ENCODE measurements at places on chromosomes 1 and 21.

GRCh38 chr1:213385806-213386324 is 334.8 kb downstream of the RPS6KC1 start:
- no peak for DNase-seq

DNA sequence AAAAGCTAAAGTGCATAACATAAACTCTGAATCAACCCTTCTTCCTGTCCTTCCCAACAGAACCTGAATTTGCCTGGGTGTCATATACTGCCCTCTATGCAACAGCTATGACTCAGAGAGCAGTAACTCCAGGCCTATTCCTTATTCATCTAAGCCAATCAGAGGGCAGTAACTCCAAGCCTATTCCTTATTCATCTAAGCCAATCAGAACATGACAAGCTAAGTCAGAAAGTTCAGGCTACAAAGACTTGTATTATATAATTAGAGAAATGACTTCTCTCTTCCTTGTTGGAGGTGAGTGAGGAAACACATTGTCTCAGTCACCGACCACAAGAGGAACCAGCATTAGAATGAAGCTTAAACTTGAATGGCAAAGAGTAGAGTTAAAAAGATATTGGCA is 26.2 kb upstream of the TADA1 start:
- DNase-seq = no peak

GRCh38 chr1:38068980-38069340 is 22.4 kb upstream of the POU3F1 start:
- no peak for DNase-seq

DNA sequence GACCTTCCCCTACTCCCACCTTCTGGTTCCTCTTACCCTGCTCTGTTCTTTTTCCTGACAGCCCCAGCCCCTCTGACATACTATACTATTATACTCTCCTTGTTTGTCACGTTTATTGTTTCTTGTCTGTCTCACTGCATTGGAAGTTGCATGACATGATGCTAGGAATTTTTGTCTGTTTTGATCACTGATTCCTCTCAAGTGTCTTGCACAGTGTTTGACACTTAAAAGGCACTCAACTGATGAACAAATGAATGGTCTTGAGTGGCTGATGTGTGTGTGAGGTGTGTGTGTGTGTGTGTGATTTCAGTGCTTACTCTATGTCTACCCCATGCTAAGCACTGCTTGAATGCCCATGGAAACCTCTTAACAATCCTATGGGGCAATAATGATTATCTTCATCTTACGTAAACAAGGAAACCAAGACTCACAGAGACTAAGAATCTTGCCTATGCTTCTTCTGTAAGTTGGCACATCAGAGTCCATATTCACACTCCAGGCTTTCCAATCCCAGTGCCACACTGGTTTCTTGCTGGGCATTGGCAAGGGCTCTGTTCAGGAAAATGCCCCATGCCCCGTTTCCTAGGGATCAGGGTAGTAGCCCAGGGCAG is 59.7 kb downstream of the ATP1A1 start:
- no peak for DNase-seq

- no peak for DNase-seq
Measured at GRCh38 chr1:47460456-47460855, 22.6 kb downstream of the FOXD2 start.

GRCh38 chr1:155967341-155968050 is 10.9 kb downstream of the ARHGEF2 start:
- DNase-seq = no peak

- no peak for DNase-seq
Measured at GRCh38 chr1:201670517-201670916, 131.6 kb downstream of the NAV1 start.

GRCh38 chr1:232568906-232569553 is 60.9 kb downstream of the SIPA1L2 start:
- no peak for DNase-seq

DNA sequence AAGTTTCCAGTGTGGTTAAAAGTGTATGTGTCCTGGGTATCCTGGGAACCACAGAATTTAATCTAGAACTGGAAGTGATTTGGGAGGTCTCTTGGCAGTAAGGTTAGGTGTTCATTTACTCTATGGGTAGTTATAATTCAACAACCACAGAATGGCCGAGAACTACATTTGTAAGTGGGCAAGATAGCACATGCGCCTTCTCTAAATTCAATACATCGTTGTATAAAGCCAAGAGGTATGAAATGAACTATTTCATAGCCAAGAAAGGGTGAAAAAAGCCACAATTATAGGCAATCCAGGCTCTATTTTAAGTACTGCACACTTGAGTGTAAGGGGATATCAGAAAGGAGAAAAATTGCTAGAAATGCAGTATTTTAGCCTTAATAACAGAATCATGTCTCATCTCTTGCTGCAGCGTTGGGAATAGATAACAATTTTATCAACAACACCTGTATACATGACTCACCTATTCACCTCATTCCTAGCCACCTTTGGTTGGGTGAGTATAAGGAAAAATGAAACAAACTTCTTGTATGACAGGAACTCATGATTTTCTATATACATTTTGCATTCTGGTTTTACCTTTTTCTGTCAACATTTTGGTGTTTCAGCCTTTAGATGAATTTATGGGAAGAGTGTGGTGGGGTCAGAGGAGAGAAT is 4.5 kb downstream of the SDCCAG8 start:
- DNase-seq = no peak

DNA sequence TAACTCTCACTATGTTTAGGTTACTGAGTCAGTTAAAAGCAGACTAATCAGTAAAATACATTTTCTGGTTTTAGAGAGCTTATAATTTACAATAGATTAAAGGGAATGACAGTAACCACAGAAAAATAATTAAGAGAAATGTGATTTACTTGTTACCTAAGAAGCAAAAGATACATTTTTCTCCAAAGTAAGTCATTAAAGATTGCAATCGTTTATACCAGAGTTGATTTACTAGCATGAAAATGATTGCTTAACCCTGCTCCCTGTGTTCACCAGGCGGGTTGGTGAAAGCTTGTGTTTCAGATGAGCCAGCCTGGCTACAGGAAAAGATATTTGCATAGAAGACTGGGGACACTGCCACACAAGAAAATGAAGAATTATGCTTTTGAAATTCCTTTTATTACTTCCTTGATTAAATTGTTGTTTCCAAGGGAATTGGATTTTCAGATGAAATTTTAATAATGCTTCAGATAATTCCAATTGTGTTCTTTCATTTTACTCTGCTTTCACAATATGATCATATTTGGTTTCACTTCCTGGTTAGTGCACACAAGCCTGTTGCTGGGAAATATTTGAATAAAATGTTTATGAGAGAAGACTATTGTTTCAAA is 27.9 kb downstream of the LRRC8B start:
- DNase-seq = no peak

DNA sequence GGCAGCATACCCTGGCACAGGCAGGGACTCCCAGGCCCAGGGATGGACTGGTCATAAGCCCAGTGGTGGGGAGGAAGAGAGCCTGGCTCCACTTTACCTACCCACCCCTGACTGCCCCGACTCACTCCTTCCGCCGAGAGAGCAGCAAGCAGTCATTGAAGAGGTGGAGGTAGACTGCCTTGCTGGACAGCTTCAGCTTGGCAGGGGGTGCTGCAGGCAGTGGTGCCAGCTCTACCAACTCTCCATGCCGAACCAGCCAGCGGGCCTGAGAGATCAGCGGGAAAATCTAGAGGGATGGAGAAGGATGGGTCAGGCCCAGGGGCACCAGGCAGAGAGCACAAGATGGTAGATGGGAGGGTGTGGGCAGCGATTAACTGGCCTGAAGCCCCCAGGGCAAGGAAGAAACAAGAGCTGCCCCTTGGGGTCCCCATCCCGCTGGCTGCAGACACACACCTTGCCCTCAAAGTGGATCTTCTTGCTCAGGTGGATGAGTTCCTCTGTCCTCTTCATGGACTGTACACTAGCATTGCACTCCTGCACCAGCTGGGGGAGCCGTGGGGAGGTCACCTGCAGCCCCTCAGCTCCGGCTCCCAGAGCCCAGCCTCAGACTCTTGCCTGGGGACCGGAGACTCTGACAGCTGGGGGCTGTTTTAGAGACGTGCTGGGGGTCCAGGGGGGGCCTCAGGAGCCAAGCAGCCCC is 7.7 kb downstream of the ARHGEF19 start:
- DNase-seq = no peak

DNA sequence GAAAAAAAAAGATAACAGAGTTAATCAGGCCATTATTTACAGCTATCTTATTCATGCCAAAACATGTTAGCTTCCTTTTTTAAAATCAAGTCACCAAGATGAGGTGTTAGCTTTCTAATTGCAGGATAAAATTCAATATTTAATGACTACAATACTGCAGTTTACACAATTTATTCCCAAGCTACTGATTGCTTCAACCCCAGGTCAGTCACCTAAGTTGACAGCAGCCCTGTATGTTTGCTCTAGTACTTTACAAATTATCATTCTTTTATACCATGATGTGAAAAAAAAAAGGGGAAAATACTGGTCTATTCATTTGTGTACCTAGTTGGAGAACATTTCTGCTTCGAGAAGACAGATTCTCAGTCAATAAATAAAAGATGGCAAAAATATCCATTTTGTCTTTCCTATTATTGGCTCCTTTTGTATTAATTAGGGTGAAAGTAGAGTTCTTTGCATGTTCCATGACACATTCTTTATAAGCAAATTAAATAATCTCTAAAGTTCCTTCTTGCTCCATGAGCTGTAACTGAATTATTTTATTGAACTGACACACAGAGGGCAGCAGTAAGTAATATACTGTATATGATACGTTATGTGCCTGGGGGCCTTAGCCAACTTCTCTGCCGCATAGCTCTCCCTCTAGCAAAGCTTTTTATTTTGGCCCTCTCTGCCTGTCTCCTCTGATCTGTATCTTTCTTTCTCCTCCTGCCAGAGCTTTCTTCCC is 48.0 kb downstream of the DIPK1A start:
- DNase-seq = no peak

GRCh38 chr21:42830456-42831455 is 48.6 kb downstream of the WDR4 start:
- no peak for DNase-seq

DNA sequence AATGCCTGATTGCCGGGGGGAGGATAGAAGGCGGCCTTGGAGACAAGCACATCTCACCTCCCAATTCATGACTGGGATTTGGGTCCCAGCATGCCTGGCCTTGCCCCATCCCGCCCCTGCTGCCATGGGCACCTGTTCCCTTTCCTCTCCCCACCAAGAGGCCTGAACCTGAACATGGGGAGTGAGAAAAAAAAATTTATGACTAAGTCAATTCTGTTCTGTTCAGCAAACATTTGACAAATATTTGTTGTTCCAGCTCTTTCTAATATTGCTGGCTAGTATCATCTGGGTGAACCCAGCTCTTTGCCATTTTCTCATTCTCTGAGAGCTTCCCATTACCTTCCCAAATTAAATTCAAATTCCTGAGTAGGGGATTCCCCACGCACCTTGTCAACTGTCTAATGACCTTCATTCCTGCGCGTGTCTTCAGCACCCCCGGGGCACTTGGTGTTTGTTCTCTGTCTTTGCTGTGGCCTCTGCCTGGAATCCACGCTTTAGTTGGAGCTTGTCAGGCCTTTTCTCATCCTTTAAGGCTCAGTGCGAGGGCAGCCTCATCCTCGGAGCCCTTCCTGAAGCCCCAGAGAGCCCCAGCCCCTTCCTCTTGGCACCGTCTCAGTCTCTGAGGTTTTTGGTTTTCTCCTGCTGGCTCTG is 42.8 kb downstream of the ARHGEF10L start:
- no peak for DNase-seq

DNA sequence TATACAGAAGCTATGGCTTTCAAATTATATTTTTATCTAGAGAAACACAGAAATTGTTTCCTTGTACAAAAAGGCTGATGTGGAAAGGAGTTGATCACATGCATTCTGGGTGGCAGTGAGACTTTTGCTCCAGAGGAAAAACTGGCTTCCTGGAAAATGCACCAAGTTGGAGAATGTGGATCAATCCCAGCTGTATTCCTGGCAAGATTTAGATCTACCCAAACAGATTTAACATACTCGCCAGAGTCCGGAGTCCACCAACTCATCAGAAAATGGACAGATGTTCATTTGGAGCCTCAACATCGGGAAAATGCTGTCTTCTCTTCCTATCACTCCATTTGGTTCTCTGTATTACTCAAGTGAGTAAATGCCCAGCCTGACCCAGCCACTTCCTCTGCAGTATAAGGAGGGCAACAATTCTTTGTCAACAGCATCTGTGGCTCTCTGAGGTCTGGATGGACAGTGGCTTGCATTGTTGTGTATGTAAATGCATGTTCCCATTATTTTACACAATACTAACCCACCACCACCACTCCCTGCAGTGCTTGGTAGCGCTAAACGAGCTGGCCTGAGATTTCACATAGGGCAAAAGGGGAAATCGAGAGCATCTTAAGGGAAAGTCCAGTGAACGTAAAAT is 226.2 kb upstream of the IRF2BP2 start:
- no peak for DNase-seq

GRCh38 chr1:21763694-21764419 is 19.1 kb downstream of the USP48 start:
- DNase-seq = no peak

DNA sequence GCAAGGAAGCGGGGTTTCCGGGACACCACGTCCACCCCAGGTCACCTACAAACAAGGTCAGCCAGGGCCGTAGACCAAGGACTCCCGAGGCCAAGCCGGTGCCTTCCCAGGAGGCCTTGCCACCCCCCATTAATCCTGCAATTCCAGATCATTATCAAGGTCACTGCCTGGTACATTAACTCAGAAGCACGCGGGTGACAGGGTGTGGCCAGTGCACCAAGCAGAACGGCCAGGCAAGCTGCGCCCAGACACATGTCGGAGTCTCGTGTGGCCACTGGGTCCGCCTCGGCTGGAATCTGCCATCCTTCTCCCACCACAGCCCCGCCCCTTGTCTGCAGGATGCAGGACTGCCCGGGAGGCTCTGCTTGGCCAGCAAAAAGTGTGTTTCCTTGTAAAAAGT is 144.7 kb downstream of the PRDM16 start:
- no peak for DNase-seq

- DNase-seq = no peak
Measured at GRCh38 chr1:206066479-206067171, 13.7 kb downstream of the RHEX start.

DNA sequence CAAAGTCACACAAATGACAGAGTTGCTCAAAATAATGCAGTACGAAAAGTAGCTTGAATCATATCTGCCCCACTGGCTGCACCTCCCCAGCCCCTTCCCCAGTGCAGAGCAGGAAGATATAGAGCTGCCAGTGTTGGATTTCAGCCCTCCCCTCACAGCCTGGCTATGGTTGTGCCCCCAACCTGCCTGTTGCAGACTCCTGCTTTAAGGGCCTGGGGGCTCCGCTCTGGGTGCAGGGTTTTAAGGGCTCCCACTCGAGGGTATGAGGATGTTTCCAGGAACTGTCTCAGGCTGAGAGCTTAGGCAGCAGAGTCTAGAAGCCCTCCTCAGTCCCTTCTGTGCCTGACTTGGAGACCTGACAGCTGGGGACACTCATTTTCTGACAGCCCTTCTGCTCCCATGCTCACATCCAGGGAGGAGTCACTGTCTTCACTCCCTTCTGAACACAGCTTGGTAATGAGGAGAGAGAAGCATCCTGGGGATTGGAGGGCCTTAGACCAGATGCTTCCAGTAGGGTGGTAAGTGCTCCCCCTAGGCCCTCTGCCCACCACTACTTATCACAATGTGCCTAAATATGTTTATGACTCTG is 4.6 kb downstream of the S100A9 start:
- no peak for DNase-seq

Data from urothelium cell line (cell line).